ENCODE measurements at places on chromosomes 11 and 22. TPM values are rescaled to one million over a fixed set of nuclear protein-coding genes. Genes with fewer than 3 reads are reported as not detected.

Gene DMC1
- total RNA-seq, result 5.4 TPM

Gene TSSK2
- total RNA-seq, result not detected

Gene MMP8
- total RNA-seq, result not detected

Gene PYGM
- 0.54 TPM for total RNA-seq

Gene KRTAP5-9
- total RNA-seq, result not detected

Gene KCNQ1
- total RNA-seq, result 0.32 TPM

Gene H19
- 10.2 TPM for total RNA-seq

Measured in A549 treated with CORT108297 at 1 μM for 4 hours (cell line).